ENCODE measurements at places on chromosomes 6 and 20.

DNA sequence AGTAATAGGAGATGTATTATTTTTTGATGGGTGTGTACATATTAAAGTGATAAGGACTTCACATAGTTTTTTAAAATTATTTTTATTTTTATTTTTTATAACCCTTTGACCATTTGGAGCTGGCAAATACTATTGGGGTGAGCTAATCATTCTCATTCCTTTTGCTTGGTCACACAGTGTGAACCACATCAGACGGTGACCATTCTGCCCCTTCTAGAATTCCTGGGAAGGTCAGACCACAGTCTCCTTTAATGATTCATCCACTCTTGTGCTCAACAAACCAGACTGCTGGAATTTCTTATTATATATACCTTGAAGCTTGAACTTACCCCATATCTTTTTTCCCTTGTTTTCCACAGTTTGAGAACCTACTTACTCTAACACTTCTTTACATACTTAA is 23.9 kb upstream of the PRL start:
- DNase-seq: no peak

DNA sequence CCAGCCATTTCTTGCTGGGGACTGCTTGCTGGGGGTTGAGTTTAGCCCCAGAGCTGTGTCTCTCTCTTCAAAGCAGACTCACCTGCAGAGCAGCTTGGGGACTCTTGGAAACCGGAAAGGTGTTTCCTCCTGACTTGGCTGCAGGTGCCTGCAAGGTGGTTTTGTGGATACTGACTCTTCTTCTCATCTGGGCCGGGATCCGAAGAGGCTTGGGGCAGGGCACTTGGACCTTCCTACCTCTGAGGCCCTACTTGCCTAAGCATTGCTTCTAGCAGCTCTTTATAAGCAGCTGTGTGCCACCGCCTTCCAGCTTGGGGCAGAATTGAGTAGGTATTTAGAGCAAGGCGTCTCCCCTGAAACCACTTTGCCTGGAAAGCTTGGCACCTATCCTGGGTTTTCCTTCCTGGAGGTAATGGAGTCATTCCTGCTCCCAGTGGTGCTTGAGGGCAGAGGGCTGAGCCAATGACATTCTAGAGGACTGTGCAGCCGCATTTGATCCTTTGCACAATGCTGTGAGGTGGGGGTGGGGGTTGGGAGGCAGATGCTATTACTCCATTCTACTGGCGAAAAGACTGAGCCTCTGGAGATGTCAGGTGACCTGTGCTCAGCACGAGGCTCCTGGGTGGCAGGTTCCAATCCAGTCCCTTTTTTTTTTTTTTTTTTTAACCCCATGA is 3.4 kb upstream of the CTSZ start:
- no peak for DNase-seq

GRCh38 chr6:131223416-131223815 is 88.1 kb downstream of the AKAP7 start:
- no peak for DNase-seq

DNA sequence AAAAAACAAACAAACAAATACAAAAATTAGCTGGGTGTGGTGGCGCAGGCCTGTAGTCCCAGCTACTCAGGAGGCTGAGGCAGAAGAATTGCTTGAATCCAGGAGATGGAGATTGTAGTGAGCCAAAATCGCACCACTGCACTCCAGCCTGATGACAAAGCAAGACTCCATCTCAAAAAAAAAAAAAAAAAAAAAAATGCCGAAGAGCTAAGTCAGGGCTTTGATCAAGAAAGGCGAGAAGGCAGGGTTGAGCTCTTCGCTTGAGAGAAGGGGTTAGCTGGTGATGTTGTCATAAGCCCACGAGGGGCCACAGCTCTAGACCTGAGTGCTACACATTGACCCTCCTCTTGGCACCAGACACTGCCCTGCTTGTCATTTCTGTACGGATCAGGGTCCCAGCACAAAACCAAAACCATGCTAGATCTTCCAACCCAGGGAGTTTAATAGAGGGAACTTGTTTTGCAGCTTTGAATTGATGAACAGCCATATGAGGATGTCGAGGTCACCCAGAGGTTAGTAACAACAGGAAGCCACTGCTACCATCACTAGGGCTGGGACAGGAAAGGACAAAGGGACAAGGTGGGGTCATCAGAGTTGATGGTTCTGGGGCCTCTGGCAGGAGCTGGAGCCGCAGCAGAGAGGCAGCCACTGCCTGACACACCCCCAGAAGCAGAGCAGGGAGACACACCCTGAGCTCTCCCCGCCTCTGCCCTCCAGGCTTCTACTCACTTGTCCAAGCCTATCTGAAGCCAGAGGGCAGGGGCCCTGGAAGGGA is 122.7 kb downstream of the SNX5 start:
- no peak for DNase-seq

DNA sequence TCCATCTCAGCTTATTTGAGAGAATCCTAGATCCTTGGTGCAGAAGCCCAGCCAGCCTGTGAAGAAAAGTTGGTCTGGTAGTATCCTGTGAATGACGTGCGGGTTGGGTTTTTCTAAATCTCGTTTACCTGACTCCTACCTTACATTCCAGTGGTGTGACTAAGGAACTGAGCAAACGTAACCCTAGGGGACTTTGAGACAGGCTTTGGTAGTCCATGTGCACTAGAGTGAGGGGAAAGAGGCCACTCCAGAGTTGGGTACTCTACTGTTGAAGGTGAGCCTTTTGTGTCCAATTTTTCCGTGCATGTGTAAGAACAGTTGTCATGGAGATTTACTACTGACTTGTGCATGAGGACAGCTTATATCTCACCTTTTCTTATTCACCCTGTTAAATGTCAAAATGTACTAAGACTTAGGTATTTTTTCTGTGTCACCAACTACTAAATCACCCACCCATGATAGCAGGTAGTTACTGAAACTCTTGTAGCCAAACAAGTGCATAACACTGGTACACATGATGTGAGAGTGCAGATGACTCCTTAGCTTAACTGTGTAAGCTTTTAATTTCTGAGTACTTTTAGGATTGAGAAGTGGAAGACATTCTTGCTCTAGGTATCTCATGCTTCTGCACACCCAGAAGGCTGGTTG is 26.3 kb upstream of the PLCG1 start:
- no peak for DNase-seq

- no peak for DNase-seq
Observed at GRCh38 chr20:32559753-32560380, 25.3 kb downstream of the NOL4L start.

DNA sequence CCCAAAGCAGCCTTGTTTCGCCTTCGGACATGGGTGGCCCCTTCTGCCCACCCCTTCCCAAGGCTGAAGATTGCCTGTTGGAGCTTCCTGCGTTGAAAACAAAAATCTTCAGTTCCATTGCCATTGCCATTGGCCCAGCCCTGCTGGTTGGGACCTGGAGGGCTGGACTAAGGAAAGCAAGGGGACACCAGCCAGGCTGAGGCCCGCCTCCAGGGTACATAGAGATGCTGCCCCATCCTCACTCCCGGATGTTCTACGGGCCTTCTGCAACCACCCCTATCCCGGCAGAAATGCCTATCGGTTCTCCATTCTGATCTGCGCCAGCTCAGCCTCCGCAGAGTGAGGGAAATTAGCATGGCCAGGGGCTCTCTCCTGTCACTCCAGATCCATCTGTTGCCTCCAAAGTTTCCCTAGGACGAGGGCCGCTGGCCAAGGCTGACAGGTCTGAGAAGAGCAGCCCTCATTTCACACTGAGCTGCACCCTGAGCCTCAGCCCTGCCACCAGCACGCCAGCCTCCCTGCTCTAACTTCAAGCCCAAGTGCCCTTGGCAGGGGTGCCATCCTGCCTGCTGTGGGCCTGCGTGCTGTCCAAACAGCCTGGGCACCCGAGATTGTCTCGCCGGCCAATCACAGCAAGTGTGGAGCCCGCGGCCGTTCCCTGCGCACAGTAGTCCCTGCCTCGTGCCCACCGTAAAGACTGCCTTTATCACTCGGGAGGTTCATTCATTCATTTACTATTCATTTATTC is 13.4 kb upstream of the STX16 start:
- DNase-seq: no peak

GRCh38 chr20:3908667-3909066 is 19.5 kb downstream of the PANK2 start:
- no peak for DNase-seq

GRCh38 chr6:145814035-145814500 is 527 bp downstream of the FBXO30 start:
- peak; percentile 30 for DNase-seq

DNA sequence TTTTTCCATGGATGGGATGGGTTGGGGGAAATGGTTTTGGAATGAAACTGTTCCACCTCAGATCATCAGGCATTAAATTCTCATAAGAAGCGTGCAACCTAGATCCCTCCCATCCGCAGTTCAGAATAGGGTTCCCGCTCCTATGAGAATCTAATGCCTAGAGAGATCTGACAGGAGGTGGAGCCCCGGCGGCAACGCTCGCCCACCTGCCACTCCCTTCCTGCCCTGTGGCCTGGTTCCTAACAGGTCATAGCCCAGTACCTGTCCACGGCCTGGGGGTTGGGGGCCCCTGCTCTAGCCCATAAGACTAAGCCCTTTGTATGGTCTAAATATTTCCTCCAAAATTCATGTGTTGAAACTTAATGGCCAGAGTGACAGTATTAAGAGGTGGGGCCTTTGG is 92.3 kb upstream of the SALL4 start:
- no peak for DNase-seq

DNA sequence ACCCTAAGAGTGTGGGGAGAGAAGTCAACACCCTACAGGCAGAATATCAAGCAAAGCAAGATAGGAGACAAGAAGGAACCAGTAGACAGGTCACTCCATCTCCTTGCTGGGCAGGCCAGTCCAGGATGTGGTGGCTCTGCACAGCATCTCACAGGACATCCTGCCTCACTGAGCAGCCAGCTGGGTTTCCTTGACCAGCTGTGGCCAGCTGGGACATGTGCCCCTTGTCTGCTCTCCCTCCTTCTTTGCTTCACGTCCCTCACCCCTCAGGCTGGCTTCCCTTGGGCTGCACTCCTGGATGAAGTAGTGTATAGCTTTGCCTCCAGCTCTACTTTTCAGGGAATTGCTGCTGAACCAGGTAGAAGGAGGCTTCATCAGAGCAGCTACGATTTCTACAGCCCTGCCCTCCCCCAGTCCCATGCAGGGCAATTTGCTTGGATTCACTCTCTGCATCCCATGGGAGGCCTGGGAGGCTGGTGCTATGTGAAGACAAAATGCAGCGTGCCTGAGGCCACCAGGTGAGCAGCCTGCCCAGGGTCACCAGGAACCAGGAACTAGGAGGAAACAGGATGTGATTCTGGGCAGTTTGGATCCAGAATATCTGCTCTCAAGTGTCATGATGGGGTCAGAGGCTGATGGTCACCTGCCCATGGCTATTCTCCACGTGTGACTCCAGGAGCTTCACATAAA is 110.0 kb upstream of the PMEPA1 start:
- no peak for DNase-seq

DNA sequence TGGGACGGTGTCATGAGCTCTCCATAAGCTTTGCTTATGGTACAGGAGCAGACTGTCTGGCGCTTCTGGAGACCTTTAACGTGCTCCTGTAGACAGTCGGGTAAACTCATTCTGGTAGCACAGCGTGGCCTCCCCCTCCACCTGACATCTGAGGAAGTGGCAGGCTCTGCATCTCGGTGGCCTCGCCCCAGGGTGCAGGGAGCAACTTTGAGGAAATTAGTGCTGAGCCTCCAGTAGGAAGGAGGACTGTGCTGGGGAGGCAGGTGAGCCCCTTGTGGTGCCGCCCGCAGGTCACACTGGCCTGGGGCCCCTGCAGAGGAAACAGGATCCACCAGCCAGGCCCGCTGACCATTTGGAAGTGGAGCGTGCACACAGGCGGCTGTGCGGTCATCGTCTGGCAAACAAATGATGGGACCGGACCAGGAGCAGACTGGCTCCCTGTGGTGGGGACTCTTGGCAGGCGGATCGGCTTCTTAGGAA is 57.9 kb downstream of the SYNJ2 start:
- DNase-seq: peak; percentile 70

- no peak for DNase-seq
Observed at GRCh38 chr6:149962461-149963211, 1.1 kb upstream of the ULBP1 start.

DNA sequence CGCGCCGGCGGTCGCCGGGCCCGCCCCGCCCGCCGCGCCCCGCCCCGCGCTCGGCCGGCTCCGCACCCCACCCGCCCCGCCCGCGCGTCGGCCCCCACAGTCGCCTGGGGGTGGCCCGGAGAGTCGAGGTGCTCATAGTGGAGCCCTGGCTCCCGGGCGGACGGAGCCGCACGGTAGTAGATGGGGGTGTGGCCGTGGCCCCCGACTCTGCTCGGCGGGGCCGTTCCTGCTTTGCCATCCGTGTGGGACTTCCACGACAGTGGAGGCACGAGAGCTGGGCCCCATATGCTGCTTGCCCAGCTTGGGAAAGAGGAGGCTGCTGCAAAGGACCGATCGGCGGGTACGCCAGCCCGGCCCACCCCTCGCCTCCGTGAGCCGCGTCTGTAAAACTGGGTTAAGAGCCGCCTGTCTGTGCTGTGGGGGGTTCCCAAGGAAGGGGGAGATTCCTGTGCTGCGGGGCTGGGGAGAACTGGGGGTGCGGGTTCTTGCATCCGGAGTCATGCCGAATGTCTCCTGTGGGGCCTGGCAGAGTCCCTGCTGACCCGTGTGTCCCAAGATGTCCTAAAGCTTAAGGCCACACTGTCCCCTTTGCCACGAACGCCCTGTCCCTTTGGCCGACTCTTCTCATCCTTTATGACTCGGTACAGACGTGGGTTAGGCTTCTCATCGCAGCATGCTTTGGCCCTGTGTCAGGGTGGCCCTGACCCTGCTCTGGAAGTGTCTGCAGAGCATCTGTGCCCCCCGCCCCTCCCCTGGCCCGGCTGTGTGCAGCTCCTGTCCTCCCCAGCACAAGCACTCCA is at the start of gene OPRL1:
Gene OPRL1, plus strand, starts transcription at position 70 of the 800 bp plus-strand sequence. CDS start 12,639 bp downstream, outside the sequence.
- no peak for DNase-seq

DNA sequence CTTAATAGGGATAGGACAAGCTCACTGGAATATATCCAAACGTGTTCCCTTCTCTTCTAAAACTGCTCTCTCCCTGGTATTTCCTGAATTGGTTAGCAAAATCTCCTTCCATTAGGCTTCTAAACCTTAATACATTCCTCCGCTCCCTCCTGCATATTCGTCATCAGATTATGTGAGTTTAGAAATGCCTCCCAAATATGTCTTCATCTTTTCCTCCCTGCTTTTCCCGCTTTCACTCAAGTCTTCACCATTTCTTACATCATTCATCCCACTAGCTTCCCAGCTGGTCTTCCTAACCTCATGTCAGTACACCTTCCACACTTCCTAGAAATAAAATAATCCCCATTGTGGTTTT is 26.9 kb downstream of the SLC22A16 start:
- no peak for DNase-seq

- no peak for DNase-seq
Observed at GRCh38 chr6:53062169-53062539, 3.0 kb upstream of the FBXO9 start.

- DNase-seq: no peak
Observed at GRCh38 chr6:46215213-46215612, 44.4 kb upstream of the ENPP5 start.
